ENCODE measurements at places on chromosomes 13 and 19.
A peak's percentile ranks its signal among the peaks of the same experiment; 100 is the strongest.

- no peak for DNase-seq
Observed at GRCh38 chr19:33499671-33500506, 21.7 kb downstream of the PEPD start.

DNA sequence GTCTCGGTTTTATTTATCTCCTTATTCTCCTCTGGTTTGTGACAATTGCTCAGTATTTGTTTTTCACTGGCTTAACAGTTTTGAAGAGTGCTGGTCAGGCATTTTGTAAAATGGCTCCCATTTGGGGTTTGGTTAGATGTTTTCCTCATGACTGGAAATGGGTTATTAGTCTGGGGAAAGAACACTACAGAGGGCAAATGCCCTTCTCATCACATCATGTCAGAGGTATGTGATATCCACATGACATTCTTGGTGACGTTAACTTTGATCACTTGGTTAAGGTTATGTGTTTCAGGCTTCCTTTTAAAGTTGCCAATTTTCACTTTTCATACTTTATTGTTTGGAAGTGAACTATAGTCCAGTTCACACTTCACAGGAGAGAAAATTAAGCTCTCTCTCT lies 74.8 kb upstream of the KLHL1 start:
- no peak for DNase-seq

DNA sequence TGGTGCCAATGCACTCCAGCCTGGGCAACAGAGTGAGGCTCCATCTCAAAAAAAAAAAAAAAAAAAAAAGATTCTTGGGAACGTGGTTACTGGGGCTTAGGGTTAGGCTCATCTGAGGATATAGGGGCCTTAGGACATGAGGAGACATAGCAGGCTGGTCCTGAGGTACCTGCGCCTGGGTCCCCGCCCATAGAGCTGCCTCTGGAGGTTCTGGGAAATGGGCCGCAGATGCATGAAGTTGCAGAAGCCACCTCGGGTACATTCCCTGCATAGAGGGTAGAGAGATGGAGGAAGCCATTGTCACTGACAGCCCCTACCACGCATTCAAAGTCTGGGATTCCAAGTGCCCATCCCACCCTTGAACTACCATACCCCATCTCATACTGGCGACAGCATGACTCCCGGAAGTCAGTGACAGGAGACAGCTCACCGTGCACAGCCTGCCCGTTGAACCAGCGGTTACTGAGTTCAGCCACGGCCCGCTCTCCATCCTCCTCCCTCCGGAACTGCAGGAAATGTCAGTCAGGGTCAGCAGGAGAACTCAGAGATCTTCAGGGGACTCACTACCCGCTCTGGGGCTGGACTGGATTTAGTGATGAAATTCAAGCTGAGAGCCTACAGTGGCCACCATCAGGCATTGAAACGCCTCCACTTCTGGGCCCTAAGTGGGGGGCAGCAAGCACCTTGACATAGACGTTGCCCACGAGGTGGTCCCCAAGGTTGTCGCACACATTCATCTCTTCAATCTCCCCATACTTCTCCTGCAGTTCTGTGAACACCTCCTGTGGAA lies 1.4 kb downstream of the U2AF1L4 start:
- no peak for DNase-seq

DNA sequence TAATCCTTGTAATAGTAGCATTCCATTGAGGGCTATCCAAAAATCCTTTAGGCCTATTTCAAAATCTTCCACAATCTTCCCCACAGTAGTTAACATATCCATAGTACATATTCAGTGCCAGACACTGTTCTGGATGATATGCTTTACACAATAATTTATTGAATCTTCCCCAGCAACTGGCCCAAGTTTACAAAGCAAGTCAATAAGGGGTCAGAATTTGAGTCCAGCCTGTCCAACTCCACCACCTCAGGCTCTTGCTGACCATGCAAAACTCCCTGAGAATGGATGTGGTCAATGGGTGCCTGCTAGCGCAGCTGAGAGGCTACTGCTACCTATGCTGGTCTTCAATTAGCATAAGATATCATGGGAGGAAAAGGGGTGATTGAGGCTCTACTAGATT lies 529.6 kb downstream of the FGF9 start:
- DNase-seq = no peak

DNA sequence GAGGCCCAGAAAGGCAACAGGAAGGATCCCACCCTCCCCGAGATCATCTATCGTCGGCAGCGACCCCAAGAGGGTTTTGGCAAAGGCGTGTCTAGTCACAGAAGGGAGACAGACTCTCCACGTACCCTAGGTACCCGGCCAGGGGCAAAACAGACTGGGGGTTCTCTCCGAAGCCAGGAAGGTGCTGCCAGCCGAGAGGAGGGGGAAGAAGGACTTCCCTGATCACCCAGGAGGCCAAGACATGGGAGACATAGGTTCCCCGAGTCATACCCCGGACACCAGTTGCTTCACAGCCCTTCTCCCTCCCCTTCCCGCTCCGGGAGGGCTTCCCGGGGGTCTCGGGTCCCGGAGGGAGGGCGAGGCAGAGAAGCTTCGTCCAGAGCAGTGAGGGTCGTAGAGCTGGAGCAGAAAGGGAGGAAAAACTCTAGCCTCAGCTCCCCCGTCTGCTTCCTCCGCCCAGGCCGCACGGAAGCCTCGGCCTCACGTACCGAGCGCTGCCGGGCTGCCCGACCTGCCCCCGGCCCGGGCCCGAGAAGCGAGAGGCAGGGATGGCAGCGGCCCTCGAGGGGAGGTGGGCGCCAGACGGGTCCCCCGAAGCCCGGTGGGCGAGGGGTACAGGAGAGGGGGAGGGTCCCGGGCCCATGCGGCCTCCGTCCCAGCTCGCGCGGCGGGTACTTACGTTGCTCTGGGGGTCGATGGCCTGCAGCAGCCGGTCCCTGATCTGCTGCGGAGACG lies 644 bp downstream of the MED26 start:
- no peak for DNase-seq

DNA sequence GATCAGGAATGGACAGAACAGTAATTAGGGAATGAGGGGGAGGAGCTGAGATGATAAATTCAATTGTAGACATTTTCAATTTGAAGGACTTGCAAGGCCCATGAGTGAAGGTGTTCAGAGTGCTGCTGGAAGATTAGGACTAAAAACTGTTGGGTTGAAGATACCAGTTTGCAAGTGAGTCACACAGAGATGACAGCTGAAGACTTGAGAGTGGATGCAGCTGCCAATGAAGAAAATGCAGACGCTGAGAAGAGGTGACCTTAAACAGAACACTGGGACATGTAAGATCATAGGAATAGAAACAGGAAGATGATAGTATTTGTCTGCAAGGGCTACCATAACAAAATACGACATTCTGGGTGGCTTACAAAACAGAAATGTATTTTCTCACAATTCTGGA lies 1716.5 kb upstream of the SLC10A2 start:
- no peak for DNase-seq

- DNase-seq = no peak
Observed at GRCh38 chr19:14545716-14546082, 16.3 kb downstream of the TECR start.

DNA sequence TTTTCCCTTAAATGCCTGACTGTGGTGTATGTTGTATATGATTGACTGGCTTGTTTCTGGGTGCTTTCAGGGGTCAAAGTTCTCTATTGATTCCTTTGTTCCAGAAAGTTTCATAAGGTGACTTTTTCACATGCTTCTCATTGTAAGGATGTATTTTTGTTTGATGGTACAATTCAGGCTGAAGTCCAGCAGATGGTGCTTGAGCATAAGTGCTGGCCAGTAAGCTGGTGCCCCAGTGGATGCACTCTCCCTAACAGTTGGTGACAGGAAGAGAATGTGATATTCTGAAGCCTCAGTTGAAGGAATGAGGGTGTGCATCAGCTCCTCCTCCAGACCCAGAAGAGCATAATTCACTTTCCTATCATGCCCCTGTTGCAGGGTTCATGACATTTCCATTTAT lies 1941.6 kb upstream of the PRR20A start:
- DNase-seq = no peak

DNA sequence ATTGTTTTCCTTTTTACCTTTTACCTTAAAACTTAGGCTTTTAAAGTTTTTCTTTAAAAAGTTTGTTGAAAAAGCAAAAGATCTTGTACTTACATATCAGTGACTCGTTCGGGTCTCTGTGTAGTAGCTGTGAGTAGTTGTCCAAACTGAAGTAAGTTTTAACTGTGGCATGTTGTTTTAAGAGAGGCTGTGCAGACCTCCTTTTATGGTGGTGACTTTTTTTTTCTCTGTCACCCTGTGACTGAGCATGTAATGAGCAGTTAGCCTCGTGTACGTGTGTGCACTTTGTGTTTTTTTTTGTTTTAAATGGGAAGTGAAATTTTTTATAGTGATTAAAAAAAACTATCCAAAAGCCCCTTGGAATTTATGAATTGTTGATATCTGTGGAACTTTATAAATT lies at the start of gene GPR183:
GPR183 (minus strand) TSS at position 153 of the 400 bp plus-strand sequence. CDS start 11,254 bp downstream, outside the sequence.
- DNase-seq = peak; percentile 54

DNA sequence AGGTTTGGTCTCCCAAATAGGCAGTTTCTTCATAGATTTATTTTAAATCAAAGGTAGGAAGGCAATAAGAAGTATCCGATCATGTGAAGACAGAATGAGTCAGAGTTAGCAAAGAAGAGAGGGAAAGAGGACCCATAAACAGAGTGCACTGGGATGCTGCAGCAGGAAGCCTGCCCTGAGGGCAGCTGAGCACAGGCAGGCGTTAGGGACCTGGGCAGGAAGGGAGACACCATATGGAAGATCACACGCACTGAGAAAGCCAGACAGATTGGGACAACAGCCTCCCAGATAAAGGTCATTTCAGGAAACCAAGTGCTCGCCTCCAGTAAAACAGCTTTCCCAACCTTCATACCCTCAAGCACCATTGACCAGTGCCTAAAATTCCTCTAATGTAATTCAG lies 598.0 kb downstream of the EFNB2 start:
- no peak for DNase-seq

DNA sequence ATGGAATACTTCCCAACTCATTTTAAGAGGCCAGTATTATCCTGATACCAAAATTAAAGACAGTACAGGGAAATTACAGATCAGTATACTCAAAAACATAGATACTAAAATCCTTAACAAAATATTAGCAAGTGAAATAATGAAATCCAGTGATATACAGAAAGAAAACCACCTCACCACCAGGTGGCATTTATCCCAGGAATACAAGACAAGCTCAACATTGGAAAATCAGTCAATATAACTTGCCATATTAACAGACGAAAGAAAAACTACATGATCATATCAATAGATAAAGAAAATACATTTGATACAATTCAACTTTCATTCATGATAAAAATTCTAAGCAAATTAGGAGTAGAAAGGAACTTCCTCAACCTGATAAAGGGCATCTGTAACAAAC lies 6.7 kb upstream of the GNA15 start:
- DNase-seq = peak; percentile 61

DNA sequence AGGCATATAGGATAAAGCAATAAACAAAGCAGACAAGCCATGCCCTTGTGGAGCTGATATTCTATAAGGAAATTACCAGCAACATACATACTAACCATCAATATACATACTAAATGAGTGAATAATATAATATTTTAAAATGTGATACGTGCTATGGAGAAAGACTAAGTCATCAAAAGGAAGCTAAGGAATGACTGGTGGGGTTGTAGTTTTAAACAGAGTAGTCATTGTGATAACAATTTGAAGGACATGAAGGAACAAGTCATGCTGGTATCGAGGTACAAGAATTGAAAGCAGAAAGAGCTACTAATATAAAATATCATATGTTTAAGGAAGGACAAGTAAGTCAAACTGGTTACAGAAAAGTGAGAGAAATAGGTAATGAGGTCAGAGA lies 894.9 kb upstream of the PCDH9 start:
- DNase-seq = no peak

DNA sequence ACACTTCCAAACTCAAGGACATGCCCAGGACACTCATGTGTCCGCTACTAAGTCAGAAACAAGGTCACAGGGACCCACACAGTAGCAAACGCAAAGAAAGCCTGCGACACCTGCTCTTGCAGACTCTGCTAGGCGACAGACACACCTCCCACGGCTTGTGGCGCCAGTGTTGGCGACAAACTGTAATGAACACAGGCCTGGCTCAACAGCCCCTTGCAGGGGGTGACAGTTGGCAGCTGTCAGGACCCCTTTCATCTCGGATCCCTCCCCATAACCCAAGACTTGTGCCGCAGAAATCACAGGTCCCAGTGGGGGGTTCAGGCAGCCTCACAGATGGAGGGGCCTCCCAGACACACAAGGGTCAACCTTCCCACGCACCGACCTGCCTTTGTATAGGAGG lies 364 bp downstream of the CKM start:
- DNase-seq = no peak

GRCh38 chr19:19696386-19696785 lies 27.7 kb downstream of the ZNF101 start:
- no peak for DNase-seq

DNA sequence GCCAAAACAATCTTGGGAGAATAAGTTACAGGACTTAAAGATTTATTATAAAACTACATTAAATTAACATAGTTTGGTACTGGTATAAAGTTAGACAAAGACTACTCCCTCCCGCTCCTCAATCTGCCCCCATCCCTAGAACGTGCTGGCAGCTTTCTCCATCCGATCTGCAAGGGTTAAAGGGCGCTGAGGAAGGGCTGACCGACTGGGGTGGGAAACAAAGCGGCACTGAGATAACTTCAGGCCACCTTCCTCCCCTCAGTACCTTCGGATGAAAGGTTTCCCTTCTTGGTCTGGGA lies 790 bp upstream of the SUGT1 start:
- no peak for DNase-seq

DNA sequence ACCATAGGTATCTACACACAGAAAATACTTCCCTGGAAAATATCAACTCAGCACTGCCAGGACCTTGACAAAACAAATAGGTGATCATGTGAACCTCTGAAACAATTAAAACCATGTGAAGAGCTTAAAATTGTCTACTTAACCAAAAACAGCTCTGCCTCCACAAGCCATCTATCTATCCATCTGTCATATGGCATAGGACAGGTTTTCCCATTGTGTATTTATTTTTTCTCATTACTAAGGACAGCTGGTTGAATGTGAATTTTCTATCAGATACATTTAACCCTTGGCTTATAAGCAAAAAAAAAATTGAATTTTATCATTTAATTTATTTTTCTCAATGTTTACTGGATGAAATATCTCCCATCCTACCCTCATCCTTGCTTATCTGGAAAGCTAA lies 279.5 kb downstream of the PCDH9 start:
- DNase-seq = no peak

DNA sequence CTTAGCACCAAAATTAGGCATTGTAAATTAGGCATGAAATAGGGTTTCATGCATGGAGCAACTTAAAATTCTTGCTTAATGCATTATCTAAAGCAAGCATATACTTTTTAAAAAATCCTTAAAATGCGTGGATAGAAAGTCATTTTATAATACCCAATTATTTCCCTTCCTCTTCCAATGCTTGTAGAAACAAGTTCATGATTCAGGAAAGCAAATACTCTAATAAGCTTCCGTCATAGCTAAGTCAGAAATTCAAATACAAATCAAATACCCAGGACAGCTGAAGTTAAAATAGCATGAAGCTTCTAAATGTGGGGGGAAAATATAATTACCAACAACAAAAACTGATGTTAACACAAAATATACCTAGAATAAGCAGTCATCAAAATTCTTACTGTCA lies 89.1 kb downstream of the COL4A1 start:
- DNase-seq = no peak

GRCh38 chr13:23739596-23739995 lies 149.6 kb downstream of the MIPEP start:
- no peak for DNase-seq

GRCh38 chr13:29266756-29267733 lies 328.4 kb downstream of the SLC7A1 start:
- no peak for DNase-seq

- no peak for DNase-seq
Observed at GRCh38 chr13:108463340-108463739, 166.1 kb upstream of the MYO16 start.
